Midbrain (tissue), 1 donor: ENCODE measurements at places on chromosomes 3 and 15.

DNA sequence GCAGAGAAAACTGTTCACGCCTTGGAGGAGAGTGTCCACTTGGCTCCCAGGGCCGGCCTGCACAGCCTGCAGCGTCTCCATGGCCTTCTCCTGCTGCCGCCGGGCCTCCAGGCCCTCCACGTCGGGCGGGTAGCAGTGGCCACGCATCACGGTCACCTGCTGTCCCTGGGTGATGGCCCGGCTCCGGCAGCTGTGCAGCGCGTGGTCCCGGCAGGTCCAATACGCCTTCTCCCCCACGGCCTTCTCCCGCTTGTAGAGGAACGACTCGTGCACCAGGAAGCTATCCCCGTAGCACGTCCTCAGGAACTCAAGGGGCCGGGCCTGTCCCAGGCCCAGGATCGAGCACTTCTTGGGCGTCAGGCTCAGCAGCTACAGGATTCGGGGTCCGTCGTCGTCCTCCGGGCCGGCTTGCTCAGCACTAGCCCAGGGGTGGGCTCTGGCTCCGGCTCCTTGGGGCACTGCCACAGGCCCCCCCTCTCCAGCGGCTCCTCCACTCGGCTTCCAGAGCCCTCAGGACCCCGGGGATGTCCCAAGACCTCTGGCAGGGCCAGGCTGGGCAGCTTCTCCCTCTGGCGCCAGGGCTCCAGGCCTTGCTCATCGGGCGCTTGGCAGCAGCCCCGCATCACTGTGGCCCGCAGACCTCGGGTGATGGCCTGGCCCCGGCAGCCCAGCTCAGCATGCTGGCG is 83.6 kb upstream of the FXR1 start:
- no peak for DNase-seq

DNA sequence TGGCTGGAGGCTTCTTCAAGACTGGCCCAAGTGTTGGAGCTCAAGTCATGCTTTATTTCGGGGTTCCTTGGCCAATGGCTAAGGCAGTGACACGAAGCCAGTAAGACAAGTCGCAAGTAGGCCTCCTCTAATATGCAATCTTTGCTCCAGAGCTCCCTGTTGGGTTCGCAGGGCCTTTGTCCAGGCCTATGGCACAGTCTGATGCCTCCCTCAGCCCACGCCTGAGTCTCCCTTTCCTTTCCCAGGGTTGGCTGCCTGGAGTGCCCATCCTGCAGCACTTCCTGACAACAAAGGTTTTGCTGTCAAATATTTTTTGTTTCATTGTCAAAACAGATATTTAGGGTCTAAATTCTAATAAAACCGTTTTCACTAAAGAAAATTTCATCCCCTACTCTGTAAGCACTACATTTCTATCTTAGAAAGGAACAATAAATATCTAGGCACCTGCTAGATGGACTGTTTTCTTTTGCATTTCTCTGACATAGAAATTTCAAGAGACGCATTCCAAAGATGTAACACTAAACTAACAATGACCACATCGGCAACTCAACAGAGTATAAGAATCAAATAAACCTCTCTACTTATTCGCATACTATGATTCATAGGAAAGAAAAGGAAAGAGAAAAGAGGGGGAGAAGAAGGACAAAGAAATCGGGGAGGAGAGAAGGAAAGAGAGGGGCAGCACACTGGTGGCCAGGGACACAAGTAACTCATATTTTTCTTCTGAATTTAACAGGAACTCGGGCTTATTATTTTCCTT is 393.1 kb upstream of the ATP11B start:
- DNase-seq, result no peak

DNA sequence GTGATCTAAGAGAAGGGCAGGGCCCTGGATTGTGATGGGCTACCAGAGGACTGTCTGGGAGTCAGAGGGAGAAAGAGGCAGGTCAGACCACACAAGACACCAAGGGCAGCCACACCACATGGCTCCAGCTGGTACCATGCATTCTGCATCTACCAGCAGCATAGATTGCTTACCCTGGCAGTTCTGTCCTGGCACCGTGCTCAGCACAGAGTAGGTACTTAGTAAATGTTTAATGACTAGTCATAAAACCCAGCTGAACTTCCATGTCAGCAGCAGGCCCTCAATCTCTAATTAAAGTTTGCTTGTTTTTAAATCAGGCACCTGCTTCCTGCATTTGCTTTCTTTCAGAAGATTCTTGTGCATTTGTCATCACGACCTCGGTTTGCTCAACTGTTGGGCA is 77.3 kb upstream of the ATP2B2 start:
- no peak for DNase-seq

DNA sequence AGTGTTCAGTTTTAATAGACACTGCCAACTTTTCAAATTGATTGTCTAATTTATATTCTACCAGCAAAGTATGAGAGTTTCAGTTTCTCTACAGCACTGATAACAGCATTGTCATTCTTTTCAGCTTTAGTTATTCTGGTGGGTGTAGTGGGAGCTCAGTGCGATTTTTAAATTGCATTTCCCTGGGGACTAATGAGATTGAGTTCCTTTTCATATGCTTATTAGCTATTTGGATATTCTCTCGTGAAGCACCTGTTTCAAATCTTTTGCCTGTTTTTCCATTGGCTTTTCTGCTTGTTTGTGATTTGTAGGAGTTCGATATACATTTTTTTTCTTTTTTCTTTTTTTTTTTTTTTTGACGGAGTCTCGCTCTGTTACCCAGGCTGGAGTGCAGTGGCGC is 18.8 kb upstream of the IDH2 start:
- no peak for DNase-seq

DNA sequence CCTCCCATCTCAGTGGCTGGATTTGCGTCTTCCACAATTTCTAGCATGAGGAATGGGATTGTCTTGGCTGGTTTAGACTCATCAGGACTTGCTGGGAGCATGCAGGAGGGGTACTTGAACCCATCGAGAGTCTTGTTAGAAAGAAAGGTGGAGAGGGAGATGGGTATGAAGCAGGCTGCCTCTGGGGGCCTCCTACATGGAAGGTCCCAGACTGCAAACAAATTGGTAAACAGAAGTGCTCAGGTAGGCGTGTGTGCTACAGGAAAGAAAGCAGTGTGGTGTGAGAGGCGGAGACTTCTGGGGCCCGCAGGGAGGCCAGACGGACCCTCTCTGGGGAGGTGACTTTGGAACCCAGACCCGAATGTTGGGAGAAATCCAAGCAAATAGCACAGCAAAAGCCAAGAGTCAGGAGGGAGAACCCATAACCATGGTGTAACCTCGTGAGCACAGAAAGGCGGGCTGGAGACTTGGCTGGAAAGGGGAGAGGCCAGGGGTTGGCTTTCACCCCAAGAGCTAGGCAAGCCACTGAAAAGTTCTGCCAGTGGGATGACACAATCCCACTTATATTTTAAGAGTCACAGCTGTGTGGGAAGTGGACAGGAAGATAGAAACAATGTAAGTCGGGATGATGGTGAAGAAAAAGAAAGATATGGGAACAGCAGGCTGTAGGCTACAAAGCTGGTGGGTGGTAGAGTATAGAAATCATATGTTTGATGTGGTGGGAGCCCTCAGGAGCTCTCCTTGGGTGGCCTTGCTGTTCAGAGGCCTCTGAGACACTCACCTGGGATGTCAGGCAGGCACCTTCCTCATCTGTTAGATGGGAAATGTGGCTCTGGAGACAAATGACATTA is 130.1 kb upstream of the PRR20G start:
- DNase-seq, result no peak

GRCh38 chr3:54042259-54042823 is 80.0 kb upstream of the CACNA2D3 start:
- DNase-seq, result no peak

DNA sequence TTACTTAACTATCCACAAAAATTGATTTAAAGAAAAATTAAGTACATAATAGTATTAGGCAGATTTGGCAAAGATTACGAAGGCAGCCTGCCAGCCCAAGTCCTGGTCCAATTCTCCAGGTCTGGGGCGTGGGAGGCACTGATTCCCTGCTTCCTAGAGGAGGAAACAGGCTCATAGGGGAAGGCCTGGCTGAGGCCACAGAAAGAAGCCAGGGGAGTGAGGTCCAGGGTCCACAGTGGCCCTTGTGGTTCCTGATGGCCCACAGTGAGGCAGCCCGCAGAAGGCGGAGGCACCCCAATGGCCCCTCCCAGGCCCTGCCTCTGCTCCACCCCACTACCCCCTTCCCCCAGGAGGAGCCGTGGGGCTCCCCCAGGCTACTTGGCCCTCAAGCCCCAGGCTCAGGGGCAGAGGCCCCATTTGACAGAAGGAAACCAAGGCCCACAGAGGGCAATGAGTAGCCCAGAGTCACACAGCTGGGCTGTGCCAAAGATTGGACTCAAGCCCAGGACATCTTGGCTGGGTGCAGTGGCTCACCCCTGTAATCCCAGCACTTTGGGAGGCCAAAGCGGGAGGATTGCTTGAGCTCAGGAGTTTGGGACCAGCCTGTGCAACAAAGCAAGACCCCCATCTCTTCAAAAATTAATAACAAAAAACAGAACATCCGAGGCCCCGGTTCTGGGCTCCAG is 21.0 kb downstream of the H1-8 start:
- DNase-seq, result no peak

- DNase-seq, result no peak
Measured at GRCh38 chr3:107085261-107085660, 292.0 kb upstream of the CCDC54 start.

DNA sequence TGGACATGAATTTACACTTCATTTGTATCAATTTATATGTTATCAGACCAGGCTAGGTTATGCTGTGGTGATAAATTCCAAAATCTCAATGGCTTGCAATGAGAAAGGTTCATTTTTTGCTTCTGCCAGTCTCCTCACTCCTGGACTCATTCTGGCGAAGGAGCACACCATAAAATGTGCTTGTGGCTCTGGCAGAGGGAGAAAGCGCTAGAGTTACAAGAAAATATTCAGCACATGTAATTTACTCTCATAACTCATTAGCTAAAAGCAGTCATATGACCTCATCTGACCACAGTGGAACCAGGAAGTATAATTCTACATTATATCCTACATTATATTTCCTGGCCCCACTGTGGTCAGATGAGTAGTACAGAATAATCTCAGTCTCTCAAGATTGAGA is 193.8 kb downstream of the BCHE start:
- no peak for DNase-seq

- DNase-seq, result no peak
Measured at GRCh38 chr3:151835751-151836525, 22.0 kb downstream of the AADAC start.

DNA sequence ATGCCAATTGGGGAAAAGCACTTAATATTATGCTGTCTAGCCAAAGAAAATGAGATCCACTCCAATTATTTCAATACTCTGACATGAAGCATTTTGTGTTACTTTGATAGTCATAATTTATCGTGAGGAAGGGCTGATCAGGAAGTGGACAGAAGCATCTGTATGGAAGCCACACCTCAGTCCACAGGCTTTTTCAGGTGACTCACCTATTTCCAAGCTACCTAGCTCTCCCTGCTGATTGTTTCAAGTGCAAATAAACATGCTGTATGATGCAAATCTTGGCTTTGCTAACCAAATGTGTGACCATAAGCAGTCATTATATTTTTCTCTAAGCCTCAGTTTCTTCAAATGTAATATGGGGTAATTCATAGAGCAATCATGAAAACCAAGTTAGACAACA is 30.8 kb upstream of the CPB1 start:
- no peak for DNase-seq
